Tibial nerve (tissue), 4 donors: ENCODE measurements at places on chromosomes 2 and 18. TPM values are rescaled to one million over a fixed set of nuclear protein-coding genes. Genes with fewer than 3 reads are reported as not detected.
A peak's percentile ranks its signal among the peaks of the same experiment; 100 is the strongest.

Gene RAB17
- not detected for total RNA-seq

Gene PRKAG3
- not detected for total RNA-seq

Gene ARHGAP25
- 4.8 TPM for total RNA-seq

Gene TMEM178A
- total RNA-seq: 7.5 TPM

Gene GBX2
- not detected for total RNA-seq

Gene AMER3
- not detected for total RNA-seq

Gene PDCD1
- 0.22 TPM for total RNA-seq

Gene IHH
- total RNA-seq: not detected

Gene LIPG
- not detected for total RNA-seq

- DNase-seq: no peak
Observed at GRCh38 chr18:63325086-63325686, 5.6 kb upstream of the BCL2 start.

GRCh38 chr2:188645986-188646385 lies 328.2 kb upstream of the COL3A1 start:
- no peak for DNase-seq

GRCh38 chr2:31874071-31874470 lies 136.7 kb downstream of the MEMO1 start:
- no peak for DNase-seq

DNA sequence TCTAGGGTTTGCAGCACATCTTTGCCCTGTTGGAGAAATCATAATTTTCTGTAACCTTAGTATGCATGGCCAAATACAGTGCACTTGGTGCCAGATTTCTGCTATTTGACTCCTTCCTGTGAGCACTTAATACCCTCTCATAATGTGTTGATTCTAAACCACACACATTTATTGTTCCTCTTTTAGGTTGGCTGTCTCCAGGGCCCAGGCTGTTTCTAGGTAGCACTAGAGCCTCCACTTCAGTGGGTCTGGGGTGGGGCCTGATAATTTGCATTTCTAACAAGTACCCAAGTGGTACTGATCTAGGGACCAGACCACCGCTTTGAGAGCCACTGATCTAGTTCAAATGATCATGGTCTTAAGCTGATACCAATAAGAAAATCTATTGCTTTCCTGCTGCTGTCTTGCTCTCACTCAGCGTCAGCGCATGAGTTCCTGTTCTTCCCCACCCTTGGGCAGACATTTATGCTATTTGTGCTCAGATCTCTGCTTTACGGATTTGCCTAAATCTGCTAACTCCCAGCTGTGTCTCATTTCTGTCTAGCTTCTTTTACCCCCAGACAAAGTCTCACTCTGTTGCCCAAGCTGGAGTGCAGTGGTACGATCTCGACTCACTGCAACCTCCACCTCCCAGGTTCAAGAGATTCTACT lies 7.4 kb downstream of the PTRHD1 start:
- no peak for DNase-seq

DNA sequence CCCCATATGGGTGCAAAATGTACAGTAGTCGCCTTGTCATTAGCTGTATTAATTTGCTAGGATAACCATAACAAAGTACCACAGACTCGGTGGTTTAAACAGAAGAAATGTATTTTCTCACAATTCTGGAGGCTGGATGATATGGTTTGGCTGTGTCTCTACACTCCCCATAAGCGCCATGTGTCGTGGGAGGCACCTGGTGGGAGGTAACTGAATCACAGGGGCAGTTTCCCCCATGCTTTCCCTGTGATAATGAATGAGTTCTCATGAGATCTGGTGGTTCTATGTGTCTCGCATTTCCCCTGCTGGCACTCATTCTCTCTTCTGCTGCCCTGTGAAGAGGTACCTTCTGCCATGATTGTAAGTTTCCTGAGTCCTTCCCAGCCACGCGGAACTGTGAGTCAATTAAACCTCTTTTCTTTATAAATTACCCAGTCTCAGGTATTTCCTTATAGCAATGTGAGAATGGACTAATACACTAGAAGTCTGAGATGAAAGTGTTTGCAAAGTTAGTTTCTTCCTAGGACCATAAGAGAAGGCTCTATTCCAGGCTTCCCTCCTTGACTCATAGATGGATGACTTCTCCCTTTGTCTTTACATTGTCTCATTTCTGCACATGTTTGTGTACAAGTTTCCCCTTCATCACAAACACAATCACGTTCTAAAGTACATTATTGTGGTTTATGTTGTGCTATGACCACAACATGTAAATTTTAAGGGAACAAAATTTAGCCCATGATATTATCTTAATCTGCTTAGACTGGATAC lies 1442.6 kb downstream of the SUCLG1 start:
- DNase-seq: no peak

DNA sequence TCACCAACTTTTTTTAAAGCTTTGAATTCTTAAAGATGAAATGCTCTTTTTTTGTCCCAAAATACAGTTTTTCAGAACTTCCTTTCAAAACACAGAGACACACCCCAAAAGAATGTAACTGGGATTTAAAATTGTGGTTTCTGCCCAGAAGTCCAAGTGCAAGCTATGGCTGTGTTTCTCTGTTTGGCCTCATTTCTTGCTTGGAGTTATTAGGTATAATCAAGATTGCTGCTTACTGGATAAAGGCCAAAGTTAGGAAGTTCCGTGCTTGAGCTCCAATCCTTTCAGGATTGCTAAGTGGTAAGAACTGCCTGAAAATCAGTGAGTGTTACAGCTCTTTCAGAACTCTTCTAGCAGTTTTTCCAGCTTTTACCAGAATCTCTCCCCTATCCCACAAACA lies 16.9 kb downstream of the ZBTB7C start:
- no peak for DNase-seq

GRCh38 chr2:179985163-179985820 lies 21.8 kb downstream of the CWC22 start:
- DNase-seq: no peak

DNA sequence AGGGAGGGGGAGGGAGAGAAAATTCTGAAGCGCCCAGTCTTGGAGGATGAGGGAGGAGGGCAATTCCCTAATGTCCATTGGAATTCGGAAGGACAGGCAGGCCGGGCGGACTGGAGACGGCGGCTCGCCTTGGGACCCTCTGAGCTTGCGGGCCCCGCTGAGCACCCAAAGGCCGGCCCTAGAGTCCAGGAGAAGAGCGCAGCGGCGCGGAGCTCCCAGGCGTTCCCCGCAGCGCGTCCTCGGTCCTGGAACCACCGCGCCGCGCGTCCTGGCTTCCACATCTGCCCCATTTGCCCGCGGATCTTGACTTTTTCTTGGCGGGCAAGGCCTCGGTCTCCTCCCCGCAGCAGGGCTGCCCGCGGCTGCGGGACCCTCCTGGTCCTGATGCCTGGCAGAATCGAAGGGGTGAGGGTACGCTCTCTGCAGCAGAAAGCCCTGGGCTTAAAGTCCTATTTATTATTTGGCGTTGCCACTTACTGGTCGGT lies 675 bp upstream of the MLPH start:
- DNase-seq: no peak

GRCh38 chr2:103898561-103898960 lies 955.4 kb upstream of the POU3F3 start:
- DNase-seq: no peak

DNA sequence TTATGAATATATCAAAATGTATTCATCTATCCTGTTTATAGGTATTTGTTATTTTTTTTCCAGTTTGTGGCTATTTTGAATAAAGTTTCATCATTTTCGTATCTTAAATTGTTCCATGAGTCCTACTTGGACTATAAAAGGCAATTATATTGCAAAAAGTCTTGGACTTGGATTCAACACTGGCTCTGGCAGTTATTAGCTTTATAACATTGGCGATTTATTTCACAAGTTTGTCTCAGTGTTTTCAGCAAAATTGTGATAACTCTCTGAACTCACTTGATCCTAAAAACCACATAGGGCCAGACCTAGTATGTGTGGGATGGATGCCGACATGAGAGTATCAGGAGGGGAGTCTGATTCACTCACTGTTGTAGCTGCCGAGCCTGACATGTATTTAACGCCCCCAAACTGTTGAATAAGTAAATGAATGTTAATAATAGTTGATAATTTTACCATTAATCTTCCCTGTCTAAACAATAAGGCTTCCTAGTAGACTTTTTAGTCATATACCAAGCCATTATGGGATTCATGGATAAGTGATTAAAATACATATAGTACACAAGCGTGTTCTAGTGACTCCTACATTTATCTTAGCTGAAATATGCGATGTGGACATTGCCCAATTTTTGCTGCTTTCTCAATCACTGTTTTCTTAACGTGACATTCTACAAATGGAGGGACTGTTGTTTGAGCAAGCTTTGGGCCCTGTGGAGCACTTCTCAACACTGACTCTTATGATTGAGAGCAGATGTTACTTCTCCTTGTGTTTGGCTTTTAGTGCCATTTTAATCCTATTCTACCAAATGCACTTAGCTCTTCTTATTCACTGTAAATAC lies 907.6 kb downstream of the EPHA4 start:
- peak; percentile 61 for DNase-seq

DNA sequence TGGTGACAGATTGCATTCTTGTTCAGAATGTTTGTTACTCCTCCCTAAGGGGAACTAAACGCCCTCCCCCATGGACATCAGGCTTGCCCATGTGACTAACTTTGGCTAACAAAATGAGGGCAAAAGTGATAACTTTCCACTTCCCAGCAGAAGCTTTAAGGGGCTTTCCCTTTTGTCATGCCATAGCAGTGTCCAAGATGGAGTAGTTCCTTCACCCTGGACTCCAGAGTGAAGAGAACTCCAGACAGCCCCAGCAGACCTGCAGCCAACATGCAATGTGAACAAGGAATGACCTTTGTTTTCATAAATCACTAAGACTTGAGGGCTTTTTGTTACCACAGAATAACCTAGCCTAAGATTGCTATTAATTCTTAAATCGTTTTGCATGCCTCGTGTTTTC lies 163.5 kb downstream of the ZEB2 start:
- DNase-seq: no peak

- DNase-seq: no peak
Observed at GRCh38 chr2:68907232-68907919, 36.2 kb upstream of the BMP10 start.

DNA sequence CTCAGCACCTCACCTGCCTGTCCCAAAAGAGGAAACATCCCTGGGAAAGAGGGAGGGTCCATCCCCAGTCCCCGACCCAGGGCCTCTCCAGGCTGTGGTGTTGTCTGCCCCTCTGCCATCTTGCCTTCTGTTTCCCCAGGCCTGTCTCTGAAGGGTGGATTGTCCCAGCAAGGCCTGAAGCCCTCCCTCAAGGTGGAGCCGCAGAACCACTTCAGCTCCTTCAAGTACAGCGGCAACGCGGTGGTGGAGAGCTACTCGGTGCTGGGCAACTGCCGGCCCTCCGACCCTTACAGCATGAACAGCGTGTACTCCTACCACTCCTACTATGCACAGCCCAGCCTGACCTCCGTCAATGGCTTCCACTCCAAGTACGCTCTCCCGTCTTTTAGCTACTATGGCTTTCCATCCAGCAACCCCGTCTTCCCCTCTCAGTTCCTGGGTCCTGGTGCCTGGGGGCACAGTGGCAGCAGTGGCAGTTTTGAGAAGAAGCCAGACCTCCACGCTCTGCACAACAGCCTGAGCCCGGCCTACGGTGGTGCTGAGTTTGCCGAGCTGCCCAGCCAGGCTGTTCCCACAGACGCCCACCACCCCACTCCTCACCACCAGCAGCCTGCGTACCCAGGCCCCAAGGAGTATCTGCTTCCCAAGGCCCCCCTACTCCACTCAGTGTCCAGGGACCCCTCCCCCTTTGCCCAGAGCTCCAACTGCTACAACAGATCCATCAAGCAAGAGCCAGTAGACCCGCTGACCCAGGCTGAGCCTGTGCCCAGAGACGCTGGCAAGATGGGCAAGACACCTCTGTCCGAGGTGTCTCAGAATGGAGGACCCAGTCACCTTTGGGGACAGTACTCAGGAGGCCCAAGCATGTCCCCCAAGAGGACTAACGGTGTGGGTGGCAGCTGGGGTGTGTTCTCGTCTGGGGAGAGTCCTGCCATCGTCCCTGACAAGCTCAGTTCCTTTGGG lies 47.2 kb downstream of the BOLA3 start:
- DNase-seq: no peak

- no peak for DNase-seq
Observed at GRCh38 chr18:31648966-31649429, 35.4 kb downstream of the B4GALT6 start.

GRCh38 chr18:42614619-42615293 lies 500.7 kb downstream of the RIT2 start:
- DNase-seq: peak; percentile 32

DNA sequence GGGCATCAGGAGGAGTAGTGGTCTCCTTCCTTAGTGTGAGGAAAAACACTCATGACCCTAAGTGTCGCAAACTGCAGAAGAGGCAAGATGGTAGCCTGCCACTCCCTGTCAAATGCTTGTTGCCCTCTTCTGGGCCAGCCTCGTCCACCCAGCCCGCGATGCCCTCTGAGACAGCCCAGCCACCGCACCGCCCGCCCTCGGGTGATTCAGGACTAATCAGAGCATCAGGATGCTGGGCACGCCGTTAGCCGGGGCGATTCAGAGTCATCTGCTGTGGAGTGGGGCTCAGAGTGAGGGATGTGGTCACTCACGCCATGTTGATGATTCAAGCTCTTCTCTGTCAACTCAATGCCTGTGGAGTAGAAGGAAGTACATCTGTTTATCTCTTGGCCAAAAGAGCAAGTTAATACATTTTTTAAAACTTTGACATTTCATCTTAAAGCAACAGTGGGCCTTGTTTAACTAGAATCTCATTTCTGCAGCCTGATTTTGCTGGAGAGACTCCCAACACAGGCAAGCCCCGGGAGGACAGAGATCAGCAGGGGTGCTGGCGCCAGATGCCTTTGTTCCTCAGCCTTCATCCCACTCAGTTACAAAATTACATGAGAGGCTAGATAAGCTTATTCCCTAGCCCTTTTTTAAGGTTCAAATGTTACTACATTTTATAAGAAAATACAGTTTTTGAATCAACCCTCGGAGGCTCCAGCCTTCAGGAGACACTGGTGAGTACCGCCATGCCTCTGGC lies 79.0 kb downstream of the TMEM18 start:
- DNase-seq: no peak

DNA sequence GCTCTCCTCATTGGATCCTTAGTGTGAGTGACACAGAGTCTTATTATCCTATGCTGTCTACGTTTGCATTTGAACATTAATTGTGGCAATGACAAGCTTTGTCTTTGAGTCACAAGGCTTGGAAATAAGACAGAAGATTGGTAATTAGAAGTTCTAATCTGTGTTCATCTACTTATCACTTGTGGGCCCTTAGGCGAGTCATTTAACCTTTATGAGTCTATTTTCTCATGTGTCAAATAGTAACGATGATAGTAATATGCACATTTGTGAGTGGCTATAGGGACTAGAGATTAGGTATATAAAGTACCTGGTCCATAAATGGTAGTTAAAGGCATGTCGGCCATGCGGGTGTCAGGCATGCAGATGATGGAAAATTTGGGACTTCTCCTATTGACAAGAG lies 105.6 kb upstream of the NABP1 start:
- no peak for DNase-seq

DNA sequence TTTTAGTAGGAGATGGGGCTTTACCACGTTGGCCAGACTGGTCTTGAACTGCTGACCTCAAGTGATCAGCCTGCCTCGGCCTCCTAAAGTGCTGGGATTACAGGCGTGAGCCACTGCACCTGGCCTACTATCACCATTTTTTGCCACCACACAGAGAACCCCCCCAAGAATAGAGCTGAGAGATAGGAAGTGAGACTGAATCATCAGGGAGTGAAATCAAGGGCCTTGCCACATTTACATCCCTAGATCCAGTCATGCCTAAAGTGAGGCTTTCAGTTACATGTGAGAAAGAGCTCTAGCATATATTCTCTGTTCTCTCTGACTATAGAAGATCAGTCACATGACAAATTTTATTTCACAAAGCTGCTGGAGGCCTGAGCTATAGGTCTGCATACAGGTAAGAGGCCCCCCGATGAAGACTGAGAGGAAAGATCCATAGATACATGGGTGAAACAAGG lies 28.0 kb upstream of the KCMF1 start:
- DNase-seq: no peak

GRCh38 chr2:39266139-39266805 lies 22.5 kb upstream of the CDKL4 start:
- DNase-seq: no peak
